ENCODE measurements at places on chromosomes 7 and 10.

DNA sequence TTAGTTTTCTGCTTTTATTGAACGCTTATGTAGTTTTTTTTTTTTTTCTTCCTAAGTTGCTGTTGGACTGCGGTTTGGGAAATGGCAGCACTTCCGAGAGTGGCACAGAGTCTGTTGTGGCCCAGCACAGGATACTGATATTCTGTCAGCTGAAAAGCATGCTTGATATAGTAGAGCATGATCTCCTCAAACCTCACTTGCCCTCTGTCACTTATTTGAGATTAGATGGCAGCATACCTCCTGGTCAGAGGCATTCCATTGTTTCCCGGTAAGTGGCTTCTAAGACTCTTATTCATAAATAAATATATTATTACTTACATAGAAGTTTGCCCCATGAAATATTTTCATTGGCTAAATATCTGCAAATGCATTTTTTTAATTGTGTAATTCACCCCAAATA lies 101.1 kb downstream of the BTAF1 start:
- no peak for DNase-seq

- no peak for DNase-seq
Measured at GRCh38 chr7:148669927-148670326, 28.8 kb upstream of the CUL1 start.

GRCh38 chr10:33498391-33498891 lies 164.0 kb upstream of the NRP1 start:
- DNase-seq: no peak

- no peak for DNase-seq
Measured at GRCh38 chr10:43665054-43665453, 16.4 kb upstream of the ZNF32 start.

Measured in liver (tissue), 10 donors.